ENCODE measurements at places on chromosomes 1 and 21.

GRCh38 chr21:38984568-38984967, 178.8 kb downstream of the ETS2 start:
- no peaks in the 10 kb centered on the region for H3K27me3 ChIP-seq
- H3K4me1 ChIP-seq, result peaks cover 44% of the 10 kb centered on the region
- no peak overlapping the region for H3K4me3 ChIP-seq
- DNase-seq, result peak; percentile 55
- H3K27ac ChIP-seq, result peak overlapping the region; percentile 71
- H3K36me3 ChIP-seq, result no peaks in the 10 kb centered on the region

- H3K4me1 ChIP-seq, result no peaks in the 10 kb centered on the region
- DNase-seq, result no peak
- H3K27ac ChIP-seq, result no peak overlapping the region
- no peak overlapping the region for H3K4me3 ChIP-seq
- H3K27me3 ChIP-seq, result no peaks in the 10 kb centered on the region
These were observed 5.6 kb upstream of the DDOST start for GRCh38 chr1:20666804-20667203.

DNA sequence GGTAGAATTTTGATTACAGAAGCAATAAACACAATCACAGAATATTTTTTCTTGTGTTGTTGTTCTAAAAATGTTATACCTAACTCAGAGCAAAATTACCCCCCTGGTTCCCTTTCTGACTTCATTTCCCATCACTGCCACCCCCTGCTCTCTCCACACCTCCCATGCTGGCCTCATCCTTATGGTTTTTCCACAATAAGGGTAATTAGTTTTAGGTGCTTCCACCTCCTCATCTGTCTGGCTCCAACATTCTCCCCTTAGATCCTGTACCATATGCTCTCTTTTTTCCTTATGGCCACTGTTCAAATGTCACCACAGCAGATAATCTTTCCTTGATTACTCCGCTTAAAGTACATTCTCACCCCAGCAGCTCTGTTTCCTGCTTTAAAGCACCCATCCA, 2208.6 kb downstream of the MRPL39 start:
- no peaks in the 10 kb centered on the region for H3K4me1 ChIP-seq
- no peak overlapping the region for H3K27ac ChIP-seq

DNA sequence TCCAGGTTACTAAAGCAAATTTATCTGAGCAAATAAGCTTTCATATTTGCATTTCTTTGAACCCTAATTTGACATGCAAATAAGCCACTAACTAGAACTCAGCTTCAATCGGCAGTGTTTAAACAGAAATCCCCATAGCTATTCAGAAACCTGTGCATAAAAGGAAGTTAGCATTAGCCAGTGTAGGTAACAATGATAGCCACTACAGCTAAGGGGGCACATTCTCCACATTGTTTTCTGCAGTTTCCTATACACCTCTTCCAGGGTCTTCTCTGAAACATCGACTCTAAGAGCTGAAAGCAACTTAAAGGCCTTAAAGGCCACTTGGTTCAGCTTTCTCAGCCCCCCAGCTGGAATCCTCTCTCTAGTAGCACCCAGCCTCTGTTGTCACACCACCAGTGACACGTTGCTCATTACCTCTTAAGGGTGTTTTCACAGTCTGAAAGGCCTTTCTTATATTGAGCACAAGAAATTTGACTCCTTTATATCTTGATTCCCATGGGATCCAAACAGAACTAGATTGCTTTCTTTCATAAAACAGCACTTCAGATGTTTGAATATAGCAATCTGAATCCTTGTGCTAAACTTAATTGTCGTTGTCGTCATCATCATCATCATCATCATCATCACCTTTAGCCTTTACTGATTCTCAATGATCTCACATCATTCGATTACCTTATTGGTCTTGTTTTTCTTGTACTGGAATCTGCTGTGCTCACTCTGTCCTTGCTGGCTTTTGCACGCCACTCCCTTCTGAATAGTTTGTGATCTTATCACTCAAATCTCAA, 93.9 kb upstream of the DAB1 start:
- H3K27ac ChIP-seq, result no peak overlapping the region
- no peaks in the 10 kb centered on the region for H3K4me1 ChIP-seq
- no peaks in the 10 kb centered on the region for H3K27me3 ChIP-seq
- DNase-seq, result no peak
- H3K36me3 ChIP-seq, result no peaks in the 10 kb centered on the region

DNA sequence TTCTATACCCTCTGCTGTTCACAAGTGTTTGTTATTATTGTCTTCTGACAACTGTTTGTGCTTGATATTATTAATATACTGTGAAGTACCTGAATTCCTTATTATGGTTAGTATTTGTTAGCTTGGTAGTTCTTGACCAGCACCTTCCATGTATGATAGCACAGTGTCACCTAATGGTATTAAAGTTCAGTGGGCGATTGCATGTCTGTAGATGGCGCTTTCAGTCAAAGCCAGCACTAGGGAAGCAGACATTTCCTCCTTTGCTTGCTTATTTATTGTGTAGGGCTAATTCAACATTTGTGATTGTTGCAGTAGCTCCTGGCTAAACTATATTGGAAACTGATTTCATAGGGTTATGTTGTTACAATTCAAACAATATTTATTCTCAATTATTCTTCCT, 218.0 kb downstream of the ZP4 start:
- no peak overlapping the region for H3K27ac ChIP-seq
- no peak for DNase-seq
- no peaks in the 10 kb centered on the region for H3K36me3 ChIP-seq
- H3K4me1 ChIP-seq, result peaks cover 5% of the 10 kb centered on the region

- no peak for DNase-seq
- H3K4me1 ChIP-seq, result no peaks in the 10 kb centered on the region
- H3K27me3 ChIP-seq, result peaks cover 12% of the 10 kb centered on the region
- no peak overlapping the region for H3K4me3 ChIP-seq
These were observed 113.4 kb upstream of the SLC25A33 start for GRCh38 chr1:9425859-9426258.

GRCh38 chr1:64033667-64034220, 169.7 kb upstream of the UBE2U start:
- peak; percentile 95 for DNase-seq
- no peak overlapping the region for H3K4me3 ChIP-seq
- no peak overlapping the region for H3K27ac ChIP-seq
- peaks cover 10% of the 10 kb centered on the region for H3K4me1 ChIP-seq
- H3K36me3 ChIP-seq, result no peaks in the 10 kb centered on the region
- no peaks in the 10 kb centered on the region for H3K27me3 ChIP-seq

GRCh38 chr21:41667136-41667535, 99.7 kb downstream of the RIPK4 start:
- H3K36me3 ChIP-seq, result no peaks in the 10 kb centered on the region
- H3K4me3 ChIP-seq, result no peak overlapping the region
- no peak for DNase-seq
- no peak overlapping the region for H3K27ac ChIP-seq
- H3K27me3 ChIP-seq, result no peaks in the 10 kb centered on the region
- H3K4me1 ChIP-seq, result peaks cover 5% of the 10 kb centered on the region
